Fibroblast of mammary gland (primary cell): ENCODE measurements at places on chromosomes 2 and 18.

DNA sequence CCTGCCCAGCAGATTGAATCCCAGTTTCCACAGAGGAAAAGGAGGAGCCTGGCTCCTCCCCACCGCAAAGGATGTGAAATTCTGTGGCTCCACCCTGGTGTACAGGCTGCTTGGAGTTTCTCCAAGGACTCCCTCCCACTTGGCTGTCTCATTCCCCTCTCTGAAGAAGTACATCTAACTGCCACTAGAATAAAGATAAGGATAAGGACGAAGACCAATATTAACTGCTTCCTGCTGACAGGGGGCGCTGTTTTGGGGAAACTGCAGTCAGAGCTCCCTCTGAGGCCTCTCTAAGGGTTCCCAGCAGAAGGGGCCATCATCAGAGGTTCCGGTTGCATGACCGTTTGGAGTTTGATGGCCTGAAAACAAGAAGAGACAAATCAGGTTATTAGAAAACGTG is 790.9 kb downstream of the CPS1 start:
- no peak for DNase-seq

GRCh38 chr18:31736630-31737029 is 24.1 kb downstream of the SLC25A52 start:
- DNase-seq, result no peak

GRCh38 chr2:101983486-101983885 is 8.3 kb upstream of the IL1R2 start:
- DNase-seq, result no peak

- peak; percentile 92 for DNase-seq
These were observed 8.0 kb downstream of the TMBIM1 start for GRCh38 chr2:218284106-218284811.

DNA sequence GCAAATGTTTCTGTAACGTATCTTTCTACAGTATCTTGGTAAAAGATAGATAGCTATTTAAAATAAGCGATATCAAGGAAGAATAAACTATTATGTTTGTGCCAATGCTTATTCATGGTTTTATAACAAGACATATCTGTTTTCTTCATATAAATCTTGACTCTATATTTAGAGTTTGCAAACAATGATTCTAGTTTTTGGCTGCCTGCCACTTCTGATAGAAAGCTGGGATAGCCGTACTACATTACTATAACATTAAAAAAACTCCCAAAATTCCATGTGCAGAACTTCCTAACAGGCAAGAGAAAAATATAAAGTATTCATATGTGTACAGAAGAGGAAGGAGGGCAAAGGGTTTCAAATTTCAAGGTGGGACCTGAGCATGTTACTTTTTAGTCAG is 985.0 kb downstream of the BCL11A start:
- no peak for DNase-seq

DNA sequence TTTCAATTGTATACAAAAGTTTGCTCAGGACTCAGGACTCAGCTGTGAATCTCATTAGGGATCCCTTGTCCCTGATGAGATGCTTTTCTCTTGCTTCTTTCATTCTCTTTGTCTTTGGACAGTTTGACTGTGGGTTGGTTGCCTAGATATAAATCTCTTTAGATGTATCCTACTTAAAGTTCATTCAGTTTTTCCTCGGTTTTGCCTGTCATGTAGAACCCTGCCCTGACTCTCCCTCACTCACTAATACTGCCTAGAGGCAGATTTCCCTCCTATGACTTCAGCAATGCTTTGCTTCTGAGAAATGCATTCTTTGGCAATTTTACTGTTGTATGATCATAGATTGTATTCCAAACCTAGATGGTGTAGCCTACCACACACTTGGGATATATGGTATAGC is 421.4 kb upstream of the TCF4 start:
- DNase-seq, result no peak

DNA sequence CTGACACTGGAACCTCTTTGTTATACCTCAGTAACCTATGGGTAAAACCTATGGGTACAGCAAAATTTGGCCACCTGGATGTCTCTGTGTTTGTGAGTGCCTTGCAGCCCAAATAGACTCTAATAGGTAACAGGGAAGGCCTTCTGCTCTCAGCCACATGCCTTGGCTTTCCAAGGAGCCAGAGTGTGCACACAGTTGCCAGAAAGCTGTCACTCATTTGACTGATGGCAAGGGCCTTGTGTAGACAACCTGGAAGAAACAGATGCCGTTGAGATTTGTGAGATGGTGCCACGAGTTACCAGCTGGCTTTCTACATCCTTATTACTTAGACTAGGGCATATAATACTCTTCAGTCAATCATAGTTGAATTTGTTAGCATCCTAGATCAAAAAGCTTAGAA is 90.1 kb upstream of the RAB12 start:
- DNase-seq, result no peak

DNA sequence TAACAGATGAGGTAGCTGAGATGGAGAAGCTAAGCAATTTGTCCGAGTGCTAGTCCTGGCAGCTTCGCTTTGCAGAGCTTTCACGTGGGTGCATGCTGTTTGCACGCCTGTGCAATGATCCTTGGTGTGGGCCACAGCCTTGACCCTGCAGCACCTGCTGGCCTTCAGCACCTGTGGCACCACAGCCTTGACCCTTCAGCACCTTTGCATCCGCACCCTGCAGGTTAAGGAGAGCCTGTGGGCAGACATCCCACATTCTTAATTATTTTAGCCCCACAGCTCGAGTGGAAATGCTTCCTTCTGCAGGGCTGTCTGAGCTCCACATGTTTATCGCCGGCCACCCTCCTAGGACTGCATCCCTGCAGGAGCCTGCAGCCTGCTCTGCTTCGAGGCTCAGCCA is 19.3 kb downstream of the NCK2 start:
- no peak for DNase-seq

GRCh38 chr2:201182650-201183364 is at the start of gene CASP10:
Gene CASP10 (plus strand): TSS chr2:201183141. CDS start chr2:201185778, 2,637 bp downstream.
- DNase-seq, result peak; percentile 73

GRCh38 chr2:73111073-73112025 is 1.4 kb downstream of the RAB11FIP5 start:
- DNase-seq, result peak; percentile 35

DNA sequence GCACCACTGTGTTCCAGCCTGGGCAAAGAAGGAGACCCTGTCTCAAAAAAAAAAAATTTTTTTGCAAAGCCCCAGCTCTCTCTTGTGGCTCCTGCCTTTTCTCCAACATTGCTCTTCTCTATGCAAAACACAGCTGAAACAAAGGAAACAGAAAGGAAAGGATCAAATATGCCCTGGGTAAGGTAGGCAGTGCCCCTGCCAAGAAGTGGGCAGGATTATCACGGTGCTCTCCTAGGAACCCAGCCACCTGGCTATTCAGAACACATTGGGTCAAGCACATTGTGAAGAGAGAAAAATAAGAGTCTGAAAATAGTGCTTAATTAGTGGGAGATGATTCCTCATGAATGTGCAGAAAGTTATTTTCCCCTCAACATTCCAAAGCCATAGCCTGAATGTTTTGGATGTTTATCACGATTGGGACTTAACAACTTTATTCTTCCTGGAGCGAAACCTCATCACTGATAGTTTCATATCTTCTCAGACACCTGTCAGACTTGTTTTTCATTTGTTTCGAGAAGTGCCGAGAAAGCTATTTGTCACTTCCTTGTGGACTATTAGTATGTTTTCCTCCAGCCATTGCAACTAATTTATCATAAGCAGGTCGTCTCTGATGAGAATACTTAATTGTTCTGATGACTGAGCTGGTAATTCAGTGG is 42.7 kb upstream of the RPL31 start:
- peak; percentile 28 for DNase-seq

- DNase-seq, result no peak
These were observed 37.2 kb upstream of the RTN4 start for GRCh38 chr2:55087501-55087900.

DNA sequence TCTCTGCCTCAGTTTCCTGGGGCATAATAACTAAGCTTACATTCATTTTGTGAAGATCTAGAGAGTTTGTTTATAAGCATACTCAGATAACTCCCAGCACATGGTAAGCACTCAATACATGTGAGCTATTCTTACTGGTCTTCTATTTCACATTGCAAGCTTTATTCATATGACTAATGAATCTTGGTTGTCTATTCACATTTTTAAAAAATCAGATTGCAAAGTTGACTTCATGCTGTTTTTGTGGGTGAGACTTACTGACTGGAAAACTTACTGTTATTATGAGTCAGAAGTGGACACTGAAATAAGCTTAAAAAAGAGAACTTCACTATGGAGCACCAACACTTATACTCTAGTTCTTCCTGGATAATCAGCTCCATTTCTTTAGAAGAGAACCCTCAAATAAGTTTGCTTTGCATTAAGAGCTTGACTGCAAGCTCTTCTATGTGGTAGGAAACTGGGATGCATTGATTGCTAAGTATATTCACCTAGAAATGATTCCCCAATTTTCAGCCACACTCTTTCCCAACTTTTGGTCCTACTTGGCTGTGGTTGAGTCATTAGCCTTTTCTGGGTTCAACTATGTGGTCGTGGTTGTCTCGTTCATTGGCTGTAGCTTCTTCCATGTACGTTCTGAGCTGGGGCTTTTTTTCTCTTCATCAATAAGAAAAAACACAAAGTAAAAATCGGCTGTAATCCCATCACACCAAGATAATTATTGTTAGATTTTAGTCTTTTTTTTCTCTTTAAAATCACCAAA is 29.5 kb upstream of the RBMS1 start:
- DNase-seq, result peak; percentile 78

GRCh38 chr2:200652158-200652557 is 66.3 kb downstream of the AOX1 start:
- no peak for DNase-seq

DNA sequence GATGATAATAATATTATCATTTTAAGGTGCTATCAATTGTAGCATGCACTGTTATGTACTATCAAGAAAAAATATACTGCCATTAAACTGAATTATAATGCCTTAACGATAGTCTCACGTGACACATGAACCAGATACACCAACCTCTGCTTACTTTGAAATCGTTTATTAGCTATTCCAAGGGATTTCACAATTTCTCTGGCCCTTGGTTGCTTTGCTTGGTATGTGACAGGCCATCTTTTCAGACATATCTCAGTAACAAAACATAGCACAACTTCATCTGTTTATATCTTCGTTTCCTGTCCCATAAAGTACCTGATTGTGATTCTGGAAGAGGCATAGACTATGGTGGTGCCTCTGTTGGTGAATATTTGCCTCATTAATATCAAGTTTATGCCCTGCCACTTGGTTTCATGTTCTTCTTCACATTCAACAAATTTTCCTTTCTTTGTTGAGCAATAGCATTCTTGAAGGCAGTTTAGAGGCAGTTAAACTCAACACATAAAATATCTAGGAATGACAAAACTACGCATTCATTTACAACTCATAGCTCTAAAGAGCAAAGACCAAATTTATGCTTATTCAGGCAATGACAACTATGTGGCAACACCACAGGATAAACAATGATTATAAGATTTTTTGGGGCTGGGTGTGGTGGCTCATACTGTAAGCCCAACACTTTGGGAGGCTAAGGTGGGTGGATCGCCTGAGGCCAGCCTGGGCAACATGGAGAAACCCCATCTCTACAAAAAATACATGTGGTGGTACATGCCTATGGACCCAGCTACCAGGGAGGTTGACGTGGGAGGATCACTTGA is 84.3 kb downstream of the MCFD2 start:
- DNase-seq, result peak; percentile 88

DNA sequence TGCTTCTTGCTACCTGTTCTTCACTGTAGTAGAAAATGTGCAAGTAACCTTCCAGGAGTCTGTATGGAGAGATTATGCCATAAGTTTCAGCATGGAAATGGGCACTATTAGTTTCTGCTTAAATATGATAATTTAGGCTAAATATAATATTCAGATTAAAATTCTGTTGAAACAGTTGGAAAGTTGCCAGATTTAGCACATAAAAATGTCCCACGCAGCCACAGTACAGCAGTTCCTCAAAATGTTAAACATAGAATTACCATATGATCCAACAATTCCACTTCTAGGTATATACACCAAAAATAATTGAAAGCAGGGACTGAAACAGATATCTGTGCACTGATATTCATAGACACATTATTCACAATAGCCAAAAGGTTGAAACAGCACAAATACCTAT is 121.2 kb downstream of the NRP2 start:
- no peak for DNase-seq

DNA sequence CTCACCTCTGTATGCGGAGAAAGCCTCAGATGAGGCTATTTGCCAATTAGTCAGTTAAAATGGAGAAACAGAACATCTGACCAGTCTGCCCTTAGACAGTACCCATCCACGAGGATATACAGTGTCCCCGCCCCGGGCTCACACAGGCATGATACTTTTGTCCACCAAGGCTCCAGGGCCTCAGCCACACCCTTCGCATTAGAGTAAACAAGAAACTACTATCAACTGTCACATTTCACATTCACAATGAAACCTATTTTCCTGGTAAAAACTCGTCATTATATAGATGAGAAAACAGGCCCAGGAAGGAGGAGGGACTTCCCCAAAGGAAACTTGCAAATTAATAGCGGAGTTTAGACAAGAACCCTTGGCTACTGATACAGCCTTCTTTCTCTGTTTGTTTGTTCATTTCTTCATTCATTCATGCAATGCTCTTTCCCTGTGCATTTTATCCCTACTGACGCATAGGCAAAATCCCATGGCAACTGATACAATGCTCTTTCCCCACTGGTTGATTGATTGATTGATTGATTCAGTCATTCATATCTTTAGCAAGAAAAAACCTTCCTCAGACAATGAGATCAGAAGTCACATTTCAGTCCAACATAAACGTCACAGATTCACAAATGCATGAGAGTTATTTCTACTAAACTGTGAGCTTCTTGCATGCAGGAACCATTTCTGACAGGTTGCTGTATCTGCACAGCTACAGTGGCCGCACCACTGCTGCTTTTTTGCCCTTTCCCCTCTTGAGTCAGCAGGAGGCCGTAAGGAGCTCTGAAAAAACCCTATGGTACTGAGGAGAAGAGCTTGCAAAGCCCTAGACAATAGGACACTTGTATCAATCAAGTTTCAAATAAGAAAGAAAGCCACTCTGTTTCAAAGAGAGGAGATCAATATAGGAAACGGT is 777.1 kb downstream of the RNF144A start:
- no peak for DNase-seq

DNA sequence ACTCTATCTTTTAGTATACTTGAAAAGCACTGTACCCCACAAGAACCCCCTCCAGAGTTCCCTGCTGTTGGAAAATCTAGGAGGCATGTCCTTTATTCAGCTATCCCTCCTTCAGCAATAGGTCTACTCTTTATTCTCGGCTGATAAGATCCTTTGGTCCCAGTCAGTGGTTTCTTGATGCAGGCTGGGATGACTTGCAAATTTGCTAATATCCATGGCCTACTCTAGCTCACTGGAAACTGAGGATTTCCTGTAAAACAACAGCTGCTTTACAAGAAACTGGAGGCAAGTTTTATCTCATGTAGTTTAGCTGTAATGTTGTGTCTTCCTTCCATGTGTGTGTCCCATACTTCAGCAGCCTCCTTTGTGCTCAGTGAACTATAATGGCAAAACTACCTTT is 183.9 kb upstream of the SCN7A start:
- no peak for DNase-seq

DNA sequence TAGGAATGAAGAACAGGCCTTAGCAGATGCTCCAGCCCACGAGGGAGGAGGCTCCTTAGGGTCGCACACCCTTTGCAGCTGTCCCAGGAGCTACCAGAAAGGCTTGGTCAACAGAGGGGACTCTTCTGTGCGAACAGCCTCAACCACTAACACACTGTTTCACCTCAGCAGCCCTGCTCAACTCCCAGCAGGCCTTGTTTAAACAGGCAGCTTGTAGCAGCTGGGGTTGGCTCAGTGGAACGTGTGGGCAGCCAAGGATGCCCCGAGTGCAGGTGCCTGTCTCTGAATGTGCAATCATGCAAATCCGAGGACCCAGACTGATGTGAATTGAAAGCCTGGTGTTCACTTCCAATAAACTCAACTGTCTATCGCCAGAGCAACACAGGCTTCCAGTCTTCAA is 88.7 kb upstream of the CXCR4 start:
- DNase-seq, result no peak
